Vagina (tissue), 2 donors: ENCODE measurements at places on chromosomes 2 and 18. TPM values are rescaled to one million over a fixed set of nuclear protein-coding genes. Genes with fewer than 3 reads are reported as not detected.

GRCh38 chr2:100935372-100935752 is 66.7 kb upstream of the RPL31 start:
- DNase-seq: peak; percentile 22

DNA sequence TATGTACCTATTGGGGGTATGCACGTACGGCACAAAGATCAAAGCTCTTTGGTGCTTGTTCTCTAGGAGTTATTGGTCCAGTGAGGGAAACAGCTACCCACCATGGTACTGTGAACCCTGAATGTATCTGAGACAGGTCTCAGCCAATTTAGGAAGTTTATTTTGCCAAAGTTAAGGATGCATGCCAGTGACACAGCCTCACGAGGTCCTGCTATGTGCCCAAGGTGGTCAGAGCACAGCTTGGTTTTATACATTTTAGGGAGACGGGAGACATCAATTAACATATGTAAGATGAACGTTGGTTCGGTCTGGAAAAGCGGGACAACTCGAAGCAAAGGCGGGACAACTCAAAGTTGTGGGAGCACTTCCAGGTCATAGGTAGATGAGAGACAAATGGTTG is 75.8 kb downstream of the SOWAHC start:
- no peak for DNase-seq

GRCh38 chr2:95354925-95355324 is 47.6 kb upstream of the FAHD2A start:
- DNase-seq: peak; percentile 75

DNA sequence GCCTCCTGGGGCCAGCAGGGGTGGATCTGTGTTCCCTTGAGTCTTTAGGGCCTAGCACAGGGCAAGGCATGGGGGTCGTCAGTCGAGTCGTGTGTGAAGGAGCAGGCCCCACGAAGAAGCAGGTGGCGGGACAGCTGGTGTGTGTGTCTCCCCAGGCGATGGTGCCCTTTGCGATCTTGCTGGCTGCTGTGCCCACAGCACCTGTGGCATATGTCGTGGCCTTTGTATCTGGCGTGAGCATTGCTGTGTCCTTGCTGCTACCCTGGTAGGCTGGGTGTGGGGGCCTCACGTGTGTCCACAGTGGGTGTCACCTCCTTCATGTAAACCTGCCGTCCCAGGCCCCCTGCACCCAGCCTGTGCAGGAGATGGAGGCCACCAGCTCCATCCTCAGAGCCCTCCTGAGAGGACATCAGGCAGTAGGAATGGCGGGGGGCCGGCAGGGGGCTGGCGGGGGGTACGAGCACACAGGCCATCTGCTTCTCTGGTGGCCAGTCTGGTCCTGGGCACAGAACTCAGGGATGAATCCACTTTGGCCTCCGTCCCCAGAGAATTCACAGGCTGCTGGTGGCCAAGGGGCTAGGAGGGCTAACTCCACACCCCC is 13.2 kb downstream of the MFSD2B start:
- DNase-seq: no peak

- DNase-seq: no peak
Observed at GRCh38 chr2:8524388-8524787, 157.5 kb upstream of the ID2 start.

DNA sequence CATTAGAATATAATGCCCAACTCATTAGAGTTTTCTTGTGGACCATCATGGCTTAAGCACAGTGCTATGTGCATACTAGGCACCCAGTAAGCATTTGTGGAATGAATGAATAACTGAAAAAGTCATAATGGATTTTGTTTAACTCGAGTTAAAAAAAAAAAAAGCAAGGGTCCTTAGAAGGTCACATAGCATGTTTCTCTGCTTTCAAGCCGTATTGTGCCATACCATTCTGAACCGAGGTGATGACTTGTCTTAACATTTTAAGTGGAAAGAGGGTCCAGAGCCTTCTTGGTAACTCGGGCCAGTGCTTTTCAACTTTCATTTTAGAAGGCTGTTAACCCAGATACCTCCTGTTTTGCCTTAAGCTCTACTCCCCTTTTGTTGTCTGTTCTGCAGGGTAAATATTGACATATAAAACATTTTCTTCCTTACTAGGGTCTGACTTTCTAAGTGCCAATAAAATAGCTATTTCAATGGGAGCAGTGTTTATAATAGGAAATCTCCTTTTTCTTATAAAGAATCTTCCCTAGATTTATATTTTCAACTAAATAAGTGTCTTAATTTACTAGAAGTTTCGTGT is 787 bp upstream of the ADGRF3 start:
- DNase-seq: no peak

DNA sequence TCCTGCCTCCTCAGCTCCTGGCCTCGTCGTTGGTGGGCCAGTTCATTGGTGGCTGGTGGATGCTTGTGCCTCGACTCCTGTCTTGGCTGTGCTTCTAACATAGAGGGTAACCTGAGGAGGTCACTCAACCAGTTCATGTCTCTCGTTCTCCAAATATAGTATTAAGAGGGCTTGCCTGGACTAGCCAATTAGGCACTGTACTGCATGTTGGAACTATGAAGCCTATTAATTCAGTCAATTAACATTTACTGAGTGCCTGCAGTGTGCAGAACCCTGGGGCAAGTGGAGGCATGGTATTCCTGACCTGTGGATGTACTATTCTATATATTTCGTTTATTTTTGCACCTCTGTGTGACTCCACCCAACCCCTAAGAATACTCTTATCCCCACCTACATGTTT is 89.9 kb upstream of the PELI1 start:
- DNase-seq: no peak

DNA sequence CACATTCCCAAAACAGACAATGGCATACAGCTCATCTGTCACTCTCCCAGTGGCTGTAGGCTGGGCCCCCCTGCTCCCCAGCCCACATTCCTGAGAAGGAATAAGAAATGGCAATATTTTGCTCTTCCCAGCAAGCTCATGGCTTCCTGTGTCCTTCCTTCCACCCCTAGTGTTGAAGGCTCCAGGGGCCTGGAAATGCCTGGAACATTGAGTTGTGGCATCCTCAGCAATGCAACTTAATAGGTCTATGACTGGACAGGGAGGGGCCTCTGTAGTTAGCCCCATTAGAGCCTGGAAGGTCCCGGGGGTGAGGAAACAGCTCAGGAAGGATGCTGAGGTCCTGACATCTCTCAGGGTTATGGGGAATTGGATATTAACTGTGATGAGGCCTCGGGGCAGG is 3.3 kb downstream of the KIF3C start:
- DNase-seq: no peak

GRCh38 chr2:70132244-70133126 is 45.2 kb downstream of the PCBP1 start:
- no peak for DNase-seq

DNA sequence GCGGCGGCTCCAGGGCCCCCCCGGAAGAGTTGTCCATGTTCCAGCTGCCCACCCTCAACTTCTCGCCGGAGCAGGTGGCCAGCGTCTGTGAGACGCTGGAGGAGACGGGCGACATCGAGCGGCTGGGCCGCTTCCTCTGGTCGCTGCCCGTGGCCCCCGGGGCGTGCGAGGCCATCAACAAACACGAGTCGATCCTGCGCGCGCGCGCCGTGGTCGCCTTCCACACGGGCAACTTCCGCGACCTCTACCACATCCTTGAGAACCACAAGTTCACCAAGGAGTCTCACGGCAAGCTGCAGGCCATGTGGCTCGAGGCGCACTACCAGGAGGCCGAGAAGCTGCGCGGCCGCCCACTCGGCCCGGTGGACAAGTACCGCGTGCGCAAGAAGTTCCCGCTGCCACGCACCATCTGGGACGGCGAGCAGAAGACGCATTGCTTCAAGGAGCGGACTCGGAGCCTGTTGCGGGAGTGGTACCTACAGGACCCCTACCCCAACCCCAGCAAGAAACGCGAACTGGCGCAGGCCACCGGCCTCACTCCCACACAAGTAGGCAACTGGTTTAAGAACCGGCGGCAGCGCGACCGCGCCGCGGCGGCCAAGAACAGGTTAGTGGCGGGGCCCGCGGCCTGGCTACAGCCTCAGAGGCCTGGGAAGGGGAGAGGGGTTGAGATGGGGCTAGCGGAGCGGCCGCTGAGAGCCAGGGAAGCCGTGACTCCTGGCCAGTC is 965 bp downstream of the SIX3 start:
- DNase-seq: no peak

DNA sequence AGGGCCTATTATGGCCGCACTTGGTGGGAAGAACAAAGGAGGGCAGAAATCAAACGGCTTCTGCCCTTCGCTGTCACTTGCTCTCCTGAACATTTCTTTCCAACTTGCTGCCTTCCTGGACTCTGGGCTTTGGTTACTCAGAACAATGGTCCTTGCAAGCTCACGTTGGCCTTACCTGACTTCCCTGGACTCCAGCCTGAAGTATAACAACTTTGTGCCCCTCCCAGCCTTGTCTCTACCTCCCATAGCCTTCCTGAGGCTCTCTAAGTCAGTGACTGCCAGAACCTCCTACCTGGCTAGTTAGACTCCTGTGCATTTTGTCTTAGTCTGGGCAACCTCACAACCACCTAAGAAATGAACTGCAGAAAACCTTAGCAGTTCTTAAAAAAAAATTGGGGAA is 30.2 kb upstream of the ITPRID2 start:
- no peak for DNase-seq

DNA sequence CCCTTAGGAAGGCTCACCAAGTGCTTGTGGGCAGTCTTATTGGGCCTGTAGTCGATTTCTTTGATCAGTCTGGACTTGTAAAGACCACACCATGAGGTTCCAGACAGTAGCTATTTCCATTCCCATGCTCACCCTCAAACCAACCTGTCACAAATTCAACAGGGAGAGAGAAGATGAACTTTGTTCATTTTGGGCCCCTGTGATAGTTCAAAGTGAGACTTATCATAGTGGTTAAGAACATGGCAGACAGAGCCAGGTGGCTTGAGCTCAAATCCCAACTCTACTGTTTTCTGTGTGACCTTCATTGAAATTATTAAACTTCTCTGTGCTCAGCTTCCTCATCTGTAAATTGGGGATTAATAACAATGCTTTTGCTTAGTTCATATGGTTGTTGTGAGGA is 53.9 kb upstream of the CTLA4 start:
- DNase-seq: no peak

DNA sequence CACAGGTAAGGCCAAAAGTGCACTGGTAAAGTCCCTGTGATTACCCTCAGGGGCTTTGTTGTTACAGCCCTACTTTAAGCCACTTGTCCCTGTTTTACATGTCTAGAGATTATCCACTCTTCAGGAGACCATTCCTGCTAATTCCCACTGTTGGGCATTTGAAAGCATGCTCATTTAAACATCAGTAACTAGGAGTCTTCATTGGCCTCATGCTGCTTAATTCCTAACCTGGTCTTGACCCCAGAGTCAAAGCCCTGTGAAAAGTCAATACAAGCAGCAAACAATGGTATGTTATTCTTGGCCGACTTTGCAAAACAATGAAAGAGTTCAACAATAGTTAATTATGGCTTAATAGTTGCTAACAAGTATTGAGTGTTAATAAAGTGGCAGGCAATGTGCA is 23.2 kb downstream of the AFF3 start:
- DNase-seq: no peak

DNA sequence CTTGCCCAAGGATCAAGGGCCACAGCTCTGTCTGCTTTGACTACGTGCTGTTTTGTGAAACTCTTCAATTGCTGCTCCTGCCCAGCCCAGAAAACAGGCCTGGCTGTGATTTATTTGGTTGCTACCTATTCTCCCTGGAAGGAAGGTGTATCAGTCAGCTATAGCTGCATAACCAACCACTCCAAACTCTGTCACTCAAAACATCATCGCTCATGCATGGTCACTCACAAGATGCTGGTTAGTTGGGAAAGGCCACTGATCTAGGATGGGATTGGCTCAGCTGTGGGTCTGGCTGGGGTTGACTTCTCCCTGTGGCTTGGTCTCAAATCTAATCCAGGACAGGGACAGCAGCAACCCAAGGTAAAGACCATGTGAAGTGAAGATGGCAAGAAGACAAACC is 14.6 kb downstream of the TEX51 start:
- no peak for DNase-seq

DNA sequence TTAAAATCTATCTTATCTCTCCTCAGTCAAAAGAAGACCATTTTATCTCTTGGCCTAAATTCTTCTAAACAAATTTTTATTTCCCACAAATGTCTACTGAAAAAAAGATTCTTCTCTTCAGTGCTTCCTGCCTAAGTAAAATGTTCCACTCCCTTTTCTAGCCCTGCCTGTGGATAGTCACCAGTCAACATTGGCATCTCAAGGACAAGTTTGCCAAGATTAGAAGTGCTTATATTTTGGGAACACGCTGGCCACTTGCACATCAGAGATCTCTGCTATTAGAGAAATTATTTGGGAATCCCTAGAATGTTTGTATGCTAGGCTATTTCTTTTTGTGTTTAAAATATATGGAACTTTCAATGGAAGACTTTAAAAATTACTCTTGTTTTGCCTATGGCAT is 758.2 kb upstream of the CDH7 start:
- DNase-seq: no peak

DNA sequence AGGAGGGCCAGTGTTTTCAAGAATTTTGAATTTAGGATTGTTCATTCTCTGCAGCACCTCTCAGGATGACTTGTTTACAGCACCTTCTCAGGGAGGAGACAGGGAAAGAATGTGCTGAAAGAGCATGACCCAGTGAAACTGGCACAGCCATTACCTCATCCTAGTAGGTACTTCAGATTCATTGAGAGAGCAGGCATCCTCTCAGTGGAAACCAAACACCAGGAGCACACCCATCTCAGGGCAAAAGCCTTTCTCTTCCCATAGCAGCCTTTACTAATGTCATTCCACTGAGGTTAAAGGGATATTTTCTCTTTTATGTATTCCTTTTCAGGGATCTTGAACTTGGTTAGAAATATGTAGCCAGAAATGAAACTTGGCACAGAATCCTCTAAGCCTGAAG is 2.6 kb downstream of the MAP2 start:
- no peak for DNase-seq

GRCh38 chr18:42778024-42778423 is 337.5 kb downstream of the RIT2 start:
- DNase-seq: no peak

DNA sequence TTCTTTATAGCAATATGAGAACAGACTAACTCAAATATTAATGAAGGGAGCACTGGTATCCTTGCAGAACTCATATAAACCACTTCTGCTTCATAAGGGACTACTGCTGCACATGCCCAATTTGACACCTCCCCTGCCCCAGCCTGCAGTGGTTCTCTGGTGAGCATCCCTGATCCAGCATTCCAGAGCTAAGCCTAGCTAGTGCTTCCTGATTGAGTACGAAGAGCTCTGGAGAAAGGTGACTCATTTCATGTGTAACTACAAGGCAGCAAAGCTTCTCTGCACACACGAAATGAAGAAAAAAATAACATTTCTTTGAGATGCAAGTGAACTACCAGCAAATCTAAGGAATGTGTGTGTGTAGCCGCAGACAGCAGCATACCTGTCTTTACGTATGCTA is 22.8 kb upstream of the ADNP2 start:
- no peak for DNase-seq

- no peak for DNase-seq
Observed at GRCh38 chr2:195319112-195319460, 337.9 kb upstream of the SLC39A10 start.

The FAM237A gene
- total RNA-seq: not detected

The MAP4K4 gene
- total RNA-seq: 75.9 TPM

The HMSD gene
- total RNA-seq: not detected

The IL1R1 gene
- 79.6 TPM for total RNA-seq

The GATA6 gene
- total RNA-seq: 9.8 TPM

The CRYGD gene
- not detected for total RNA-seq

The OR6B2 gene
- not detected for total RNA-seq

The SLC14A1 gene
- 3.4 TPM for total RNA-seq

The DYNC1I2 gene
- total RNA-seq: 92.1 TPM
